Fibroblast of skin of left quadriceps (primary cell): ENCODE measurements at places on chromosomes 6 and 20.
A peak's percentile ranks its signal among the peaks of the same experiment; 100 is the strongest.

DNA sequence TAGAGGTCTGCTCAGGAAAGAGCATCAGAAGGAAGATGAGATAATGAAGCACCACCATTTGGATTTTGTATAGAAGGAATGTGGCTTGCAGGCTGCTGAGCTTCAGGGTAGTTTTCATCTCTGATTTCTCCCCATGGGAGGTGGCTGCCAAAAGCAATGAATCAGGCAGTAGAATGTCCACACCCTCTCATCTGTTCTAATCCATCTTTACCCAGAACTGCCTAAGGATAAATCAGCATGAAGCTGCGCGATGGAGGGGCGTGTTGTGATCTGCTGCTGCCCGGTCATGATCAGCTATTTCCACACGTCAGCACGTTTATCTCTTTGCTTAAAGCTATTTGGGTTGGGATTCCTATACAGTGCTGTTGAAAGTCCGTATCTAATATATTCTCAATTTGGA is 295.4 kb downstream of the FOXA2 start:
- DNase-seq: no peak

DNA sequence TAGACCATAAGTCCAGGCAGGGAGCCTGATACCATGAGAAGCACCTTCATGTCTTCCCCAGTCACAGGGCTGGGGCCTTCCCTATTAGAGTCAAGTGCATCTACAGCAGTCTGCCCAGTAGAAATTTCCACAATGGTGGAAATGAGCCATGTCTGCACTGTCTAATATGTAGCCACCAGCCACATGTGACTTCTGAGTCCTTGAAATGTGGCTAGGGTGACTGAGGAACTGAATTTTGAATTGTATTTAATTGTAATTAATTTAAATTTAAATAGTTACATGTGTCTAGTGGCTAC is 300.2 kb downstream of the CLIC5 start:
- DNase-seq: no peak

DNA sequence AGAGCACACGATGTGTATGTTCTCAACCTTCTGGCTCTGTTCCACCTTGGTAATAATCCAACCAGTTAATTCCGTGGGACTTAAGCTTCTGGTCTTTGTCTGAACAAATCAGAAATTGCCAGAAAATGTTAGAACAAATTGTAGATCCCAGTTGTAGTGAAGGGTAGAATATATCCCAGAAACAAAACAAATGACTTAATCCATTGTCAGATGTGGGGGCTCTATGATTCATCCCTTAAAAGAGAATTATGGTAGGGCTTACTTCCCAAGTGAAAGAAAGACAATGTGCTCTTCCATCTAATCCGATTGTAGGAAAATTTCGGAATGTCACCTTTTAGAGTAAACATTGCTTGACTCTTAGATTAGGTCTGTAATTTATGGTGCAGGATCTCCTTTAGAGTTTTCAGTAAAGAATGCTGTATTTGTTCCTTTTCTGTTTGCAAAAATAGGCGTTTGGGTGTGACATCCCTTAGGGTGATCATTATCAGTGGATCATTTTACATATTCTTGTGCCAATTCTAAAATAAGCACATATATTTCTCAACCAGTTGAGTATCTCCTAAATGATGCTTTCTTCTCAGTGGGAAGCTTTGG is 234.5 kb upstream of the ZNF217 start:
- peak; percentile 93 for DNase-seq

DNA sequence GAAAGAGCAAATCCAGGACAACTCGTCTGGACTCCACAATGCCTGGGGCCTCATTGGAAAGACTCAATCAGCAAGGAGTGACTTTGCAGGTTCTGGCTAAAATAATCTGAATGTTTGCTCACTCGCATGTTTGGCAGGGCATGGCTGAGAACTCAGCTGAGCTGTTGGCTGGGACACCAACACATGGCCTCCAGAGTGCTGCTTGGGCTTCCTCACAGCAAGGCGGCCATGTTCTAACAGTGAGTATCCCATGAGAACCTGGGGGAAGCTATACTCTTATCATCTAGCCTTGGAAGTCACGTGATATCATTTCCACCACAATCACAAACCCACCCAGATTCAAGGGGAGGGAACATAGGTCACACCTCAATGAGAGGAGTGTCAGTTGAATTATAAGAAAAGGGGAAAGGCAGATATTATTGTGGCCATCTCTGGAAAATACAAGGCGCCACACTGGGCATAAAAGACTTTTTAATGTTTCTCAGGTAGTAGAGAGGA is 23.1 kb upstream of the SHLD1 start:
- no peak for DNase-seq

DNA sequence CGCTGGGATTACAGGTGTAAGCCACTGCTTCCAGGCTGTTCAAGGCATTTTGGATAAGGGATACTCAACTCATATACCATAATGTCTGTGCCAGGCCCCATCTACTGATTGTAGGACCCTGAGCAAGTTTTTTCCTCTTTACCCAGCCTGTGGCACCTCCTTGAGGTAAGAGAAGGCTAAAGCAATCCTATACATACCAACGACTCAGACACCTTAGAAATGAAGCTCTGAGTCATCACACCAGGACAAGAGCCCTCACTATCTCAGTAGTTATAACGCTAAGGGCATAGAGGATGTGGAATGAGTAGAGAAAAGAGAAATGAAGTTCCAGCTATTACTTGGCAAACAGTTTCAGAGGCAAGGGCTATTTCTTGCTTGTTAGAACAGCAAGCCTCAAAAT is 16.9 kb downstream of the NDRG3 start:
- no peak for DNase-seq

GRCh38 chr6:25669413-25669812 is 17.4 kb downstream of the SCGN start:
- DNase-seq: no peak

- DNase-seq: no peak
Observed at GRCh38 chr6:107668743-107669474, 155.2 kb downstream of the SCML4 start.

DNA sequence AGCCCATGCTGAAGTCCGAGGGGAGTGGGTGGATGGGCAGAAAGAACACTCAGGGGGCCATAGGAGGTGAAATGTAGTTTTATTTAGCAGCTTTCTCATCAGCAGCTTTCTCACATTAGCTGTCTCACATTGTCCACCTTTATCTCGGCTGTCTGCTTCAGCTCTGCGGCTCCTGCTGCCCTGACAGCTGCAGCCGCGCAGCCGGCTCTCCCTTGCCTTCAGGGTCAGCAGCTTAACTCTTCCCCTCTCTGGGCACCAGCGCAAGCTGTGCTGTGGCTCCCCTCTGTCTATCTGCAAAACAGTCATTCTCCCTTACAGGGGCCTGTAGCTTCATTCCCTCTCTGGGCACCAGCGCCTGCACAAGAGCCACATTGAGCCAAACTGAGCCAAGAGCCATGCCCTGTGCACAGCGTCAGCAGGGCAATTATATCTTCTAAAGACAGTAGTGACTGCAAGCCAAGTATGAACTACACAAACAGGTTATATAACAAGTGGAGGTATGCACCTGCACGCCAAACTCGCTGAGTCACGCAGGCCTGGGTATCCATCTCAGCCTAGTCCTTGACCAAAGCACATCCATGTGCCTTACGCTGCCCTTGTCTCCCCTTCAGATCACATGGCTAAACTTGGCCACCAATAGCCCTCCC is 198.8 kb downstream of the EYA2 start:
- DNase-seq: no peak

- DNase-seq: peak; percentile 67
Observed at GRCh38 chr6:126307849-126308248, 32.1 kb upstream of the CENPW start.

DNA sequence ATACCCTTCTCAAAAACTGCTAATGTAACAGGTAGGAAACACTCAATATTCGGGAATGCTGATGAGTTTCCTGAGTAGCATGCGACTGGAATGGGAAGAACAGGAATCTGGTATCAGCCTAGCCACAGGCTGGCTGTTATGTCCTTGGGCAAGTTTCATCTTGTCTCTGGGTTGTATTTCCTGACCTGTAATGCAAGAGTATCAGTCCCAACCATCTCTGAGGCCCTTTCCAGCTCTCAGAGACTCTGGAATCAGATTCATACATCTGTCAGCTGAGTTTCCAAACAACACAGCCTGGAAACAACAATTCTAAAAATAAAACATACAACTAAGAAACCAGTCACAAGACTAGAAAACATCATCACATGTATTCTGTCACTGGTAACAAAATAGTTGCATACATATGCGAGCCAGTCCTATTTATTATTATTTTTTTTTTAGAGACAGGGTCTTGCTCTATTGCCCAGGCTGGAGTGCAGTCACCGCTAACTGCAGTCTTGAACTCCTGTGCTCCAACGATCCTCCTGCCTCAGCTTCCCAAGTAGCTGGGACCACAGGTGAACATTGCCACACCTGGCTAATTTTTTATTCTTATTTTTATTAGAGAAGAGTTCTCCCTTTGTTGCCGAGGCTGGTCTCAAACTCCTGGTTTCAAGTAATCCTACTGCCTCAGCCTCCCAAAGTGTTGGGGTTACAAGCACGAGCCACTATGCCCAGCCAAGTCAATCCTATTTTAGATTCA is 16.7 kb upstream of the TFAP2A start:
- no peak for DNase-seq

DNA sequence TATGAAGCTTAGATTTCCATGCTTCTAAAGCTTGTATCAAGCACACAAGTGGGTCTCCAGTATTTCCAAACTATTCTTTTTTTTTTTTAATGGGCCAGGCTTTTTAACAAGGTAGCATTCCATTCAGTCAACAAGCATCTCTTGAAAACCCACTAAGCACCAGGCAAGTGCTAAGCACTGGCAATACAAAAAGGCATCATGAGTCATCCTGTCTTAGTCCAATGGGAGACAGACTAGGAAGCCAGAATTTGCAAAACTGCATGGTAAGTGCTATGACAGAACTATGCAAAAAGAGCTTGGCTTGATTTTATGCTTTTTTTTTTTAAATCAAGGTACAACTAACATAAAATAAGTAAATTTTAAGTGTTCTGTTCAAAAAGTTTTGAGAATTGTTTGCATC is 109.3 kb upstream of the DST start:
- no peak for DNase-seq

DNA sequence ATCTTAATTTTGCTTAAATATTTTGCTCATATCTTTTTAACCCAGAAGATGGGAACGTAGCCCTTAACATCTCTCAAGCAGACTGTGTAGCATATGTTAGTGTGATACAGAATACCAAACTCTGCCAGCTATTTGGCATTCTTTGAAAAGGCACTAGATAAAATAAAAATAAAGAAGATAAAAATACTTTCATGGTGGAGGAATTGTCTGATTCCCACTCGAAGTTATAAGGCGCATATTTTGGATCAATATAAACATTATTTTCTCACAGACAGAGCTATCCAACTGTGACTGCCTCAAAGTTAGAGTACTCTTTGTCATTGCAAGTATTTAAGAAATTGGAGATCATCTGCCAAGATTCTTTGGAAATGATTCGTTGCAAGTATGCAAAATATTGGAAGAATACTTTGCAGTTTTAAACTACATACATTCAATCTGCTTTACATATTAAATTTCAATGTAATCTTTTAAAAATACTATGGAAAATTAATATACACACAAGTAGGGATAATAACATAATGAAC is 10.8 kb upstream of the EEF1E1 start:
- DNase-seq: no peak

DNA sequence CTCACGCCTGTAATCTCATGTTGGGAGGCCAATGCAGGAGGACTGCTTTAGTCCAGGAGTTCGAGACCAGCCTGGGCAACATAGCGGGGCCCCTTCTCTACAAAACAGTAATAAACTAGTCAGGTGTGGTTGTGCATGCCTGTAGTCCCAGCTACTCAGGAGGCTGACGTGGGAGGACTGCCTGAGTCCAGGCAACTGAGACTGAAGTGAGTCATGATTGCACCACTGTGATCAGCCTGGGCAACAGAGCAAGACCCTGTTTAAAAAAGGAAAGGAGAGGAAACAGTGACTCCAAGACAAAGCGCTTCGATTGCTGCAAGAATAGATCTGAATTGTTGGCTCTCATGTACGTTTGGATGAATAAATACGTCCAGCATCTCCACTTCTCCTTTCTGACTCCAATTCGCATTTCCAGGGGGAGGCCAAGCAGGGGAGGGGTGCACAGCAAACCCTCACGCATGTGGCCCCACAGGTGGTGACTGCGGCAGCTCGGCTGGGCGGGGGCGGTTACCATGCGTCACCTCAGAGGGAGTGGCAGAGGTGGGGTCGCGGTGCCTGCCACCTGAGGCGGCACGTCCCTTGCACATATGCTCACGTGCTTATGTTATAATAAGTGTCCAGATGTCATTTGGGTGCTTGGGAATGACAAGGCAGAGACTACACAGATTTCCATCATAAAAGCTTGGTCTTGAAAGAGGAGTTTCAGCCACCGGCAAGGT is 95.1 kb upstream of the MPC1 start:
- no peak for DNase-seq

GRCh38 chr6:14674867-14675648 is 557.5 kb downstream of the CD83 start:
- DNase-seq: no peak

DNA sequence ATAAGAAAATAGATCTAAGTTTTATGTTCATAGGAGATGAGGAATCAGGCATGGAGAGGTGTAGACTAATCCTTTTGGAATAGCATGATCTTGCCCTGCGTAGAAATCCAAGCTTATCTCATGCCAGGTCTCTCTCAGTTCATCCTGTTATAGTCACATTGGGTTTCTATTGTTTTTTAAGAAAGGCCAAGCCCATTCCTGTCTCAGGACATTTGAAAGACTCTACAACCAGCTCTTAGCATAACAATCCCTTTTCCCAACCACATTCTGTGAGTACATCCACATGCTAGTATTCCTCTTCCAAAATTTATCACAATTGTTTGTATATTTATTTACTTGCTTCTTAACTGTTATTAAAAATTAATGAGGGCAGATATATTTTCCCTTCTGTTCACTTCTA is 130.3 kb downstream of the MMUT start:
- DNase-seq: no peak

DNA sequence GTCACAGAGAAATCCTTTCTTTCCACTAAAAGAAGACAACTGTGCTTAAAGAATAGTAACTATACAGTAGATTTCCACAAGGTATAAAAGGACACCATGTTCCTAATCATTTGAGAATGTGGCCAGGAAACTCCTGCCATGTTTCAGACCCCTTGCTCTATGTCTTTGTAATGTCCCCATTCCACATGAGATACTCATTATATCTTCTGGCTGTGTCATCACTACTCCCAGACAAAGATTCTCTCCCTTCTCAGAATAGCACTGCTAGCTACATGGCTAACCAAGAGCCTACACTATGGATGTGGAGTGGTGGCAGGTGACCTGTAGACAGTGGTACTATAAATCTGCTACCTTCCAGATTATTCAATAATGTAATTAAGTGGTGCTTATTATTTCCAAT is 218.1 kb upstream of the MCHR2 start:
- DNase-seq: no peak

GRCh38 chr6:145147559-145147958 is 587.8 kb downstream of the EPM2A start:
- DNase-seq: no peak

- peak; percentile 87 for DNase-seq
Observed at GRCh38 chr6:142378138-142378875, 76.5 kb downstream of the ADGRG6 start.

- no peak for DNase-seq
Observed at GRCh38 chr20:38129248-38129865, 35.7 kb downstream of the TGM2 start.
